ENCODE measurements at places on chromosomes 12 and 14. TPM values are rescaled to one million over a fixed set of nuclear protein-coding genes. Genes with fewer than 3 reads are reported as not detected.

GRCh38 chr14:39416072-39416471, 16.2 kb downstream of the FBXO33 start:
- no peak for DNase-seq

DNA sequence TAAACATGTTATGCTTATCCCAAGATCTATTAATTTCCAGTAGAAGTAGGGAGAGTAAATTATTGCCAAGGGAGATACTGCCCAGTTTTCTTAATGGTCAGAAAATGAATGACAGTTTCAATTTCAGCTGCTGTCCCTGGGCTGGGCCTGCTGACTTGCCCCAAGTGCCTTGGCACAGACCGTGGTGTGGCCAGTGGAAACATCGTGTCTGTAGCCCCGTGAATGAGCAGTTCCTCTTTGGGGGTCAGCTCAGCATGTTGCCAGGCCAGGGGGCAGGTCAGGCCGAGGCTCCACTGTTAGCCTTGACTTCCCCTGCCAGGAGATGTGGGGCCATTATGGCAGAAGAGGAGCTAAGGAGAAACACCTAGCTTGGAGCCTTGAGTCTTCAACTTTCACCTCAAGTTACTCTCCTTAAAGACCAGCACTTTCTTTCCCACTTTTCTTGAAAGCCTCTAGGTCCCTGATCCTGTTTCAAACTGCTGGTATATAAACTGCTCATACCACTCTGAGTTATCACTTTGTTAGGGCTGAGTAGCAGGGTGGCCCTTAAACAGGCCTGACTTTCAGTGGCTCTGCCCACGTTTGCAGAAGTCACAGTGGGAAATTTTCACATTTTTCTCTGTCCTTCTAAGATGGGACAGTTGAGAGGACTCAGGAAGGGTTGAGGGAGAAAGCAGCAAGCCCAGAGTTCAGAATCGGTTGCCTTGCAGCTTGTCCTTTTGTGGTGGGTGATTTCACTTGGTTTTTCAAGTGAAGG, 73.2 kb downstream of the SUSD6 start:
- no peak for DNase-seq

DNA sequence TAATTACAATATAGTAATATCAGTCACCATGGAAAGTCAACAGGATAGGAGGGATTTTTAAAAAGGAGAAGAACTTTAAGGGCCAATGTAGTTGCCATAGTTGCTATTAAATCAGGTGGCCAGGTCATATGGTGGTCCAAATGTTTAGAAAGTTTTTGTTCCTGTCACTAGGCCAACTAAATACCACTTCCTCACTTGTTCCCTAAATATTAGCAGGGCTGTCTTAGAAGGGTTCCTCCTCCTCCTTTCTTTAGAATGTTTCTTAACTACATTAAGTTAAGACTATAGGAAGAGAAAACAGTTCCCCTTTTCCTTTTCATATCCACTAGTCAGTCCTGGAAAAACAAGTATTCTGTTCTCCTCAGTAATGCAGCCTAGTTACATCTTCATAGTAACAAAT, 50.3 kb downstream of the MON2 start:
- no peak for DNase-seq

MIP gene
- total RNA-seq: not detected

DNA sequence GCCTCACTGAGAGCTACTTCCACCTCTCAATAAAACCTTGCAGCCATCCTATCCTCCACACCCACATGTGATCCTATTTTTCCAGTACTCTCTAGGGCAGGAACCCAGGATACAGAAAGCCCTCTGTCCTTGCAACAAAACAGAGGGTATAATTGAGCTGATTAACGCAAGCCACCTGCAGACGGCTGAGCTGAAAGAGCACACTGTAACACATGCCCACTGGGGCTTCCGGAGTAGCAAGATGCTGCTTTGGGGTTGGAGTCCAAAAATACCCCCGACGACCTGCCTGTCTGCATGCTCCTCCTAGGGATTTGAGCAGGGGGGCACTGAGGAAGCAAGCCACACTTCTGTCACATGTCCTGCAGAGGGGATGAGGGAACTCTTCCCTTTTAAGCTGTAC, 401.1 kb upstream of the FOXG1 start:
- no peak for DNase-seq

- no peak for DNase-seq
Observed at GRCh38 chr14:104443391-104444158, 136.0 kb upstream of the C14orf180 start.

- no peak for DNase-seq
Observed at GRCh38 chr14:69987406-69988121, 108.3 kb downstream of the SMOC1 start.

GRCh38 chr14:74407801-74408154, 18.2 kb downstream of the SYNDIG1L start:
- DNase-seq: no peak

NRIP2 gene
- total RNA-seq: not detected

LRP1-AS gene
- total RNA-seq: not detected

NEUROD4 gene
- total RNA-seq: not detected

DNA sequence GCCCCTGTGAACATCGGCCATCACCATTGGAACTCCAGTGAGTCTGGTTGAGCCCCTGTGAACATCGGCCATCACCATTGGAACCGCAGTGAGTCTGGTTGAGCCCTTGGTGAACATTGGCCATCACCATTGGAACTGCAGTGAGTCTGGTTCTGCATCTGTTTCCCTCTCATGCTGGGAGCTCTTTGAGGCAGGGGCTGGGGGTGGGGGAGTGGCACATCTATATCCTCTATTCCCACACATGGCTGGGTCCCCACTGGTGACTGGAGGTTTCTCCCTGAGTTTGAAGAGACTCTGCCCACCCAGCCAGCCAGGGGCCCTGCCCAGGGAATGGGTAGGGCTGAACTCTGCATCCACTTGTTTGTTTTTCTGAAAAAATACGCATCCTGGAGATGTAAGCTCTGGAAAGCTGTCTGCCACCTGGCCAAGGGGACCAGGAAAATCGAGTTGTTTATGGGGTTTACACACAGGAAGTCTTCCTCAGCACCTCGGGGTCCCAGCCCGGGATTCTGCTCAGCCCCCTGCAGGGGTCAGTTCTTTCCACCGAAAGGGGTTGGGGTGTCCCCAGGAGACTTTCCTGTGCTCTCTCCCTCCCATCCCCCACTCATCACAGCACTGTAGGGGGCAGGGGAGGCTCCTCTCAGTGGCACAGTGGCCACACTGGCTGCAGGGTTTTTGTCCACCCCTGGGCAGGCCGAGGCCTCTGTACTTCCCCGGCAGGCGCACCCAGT, 170.5 kb upstream of the GSC start:
- no peak for DNase-seq

DNA sequence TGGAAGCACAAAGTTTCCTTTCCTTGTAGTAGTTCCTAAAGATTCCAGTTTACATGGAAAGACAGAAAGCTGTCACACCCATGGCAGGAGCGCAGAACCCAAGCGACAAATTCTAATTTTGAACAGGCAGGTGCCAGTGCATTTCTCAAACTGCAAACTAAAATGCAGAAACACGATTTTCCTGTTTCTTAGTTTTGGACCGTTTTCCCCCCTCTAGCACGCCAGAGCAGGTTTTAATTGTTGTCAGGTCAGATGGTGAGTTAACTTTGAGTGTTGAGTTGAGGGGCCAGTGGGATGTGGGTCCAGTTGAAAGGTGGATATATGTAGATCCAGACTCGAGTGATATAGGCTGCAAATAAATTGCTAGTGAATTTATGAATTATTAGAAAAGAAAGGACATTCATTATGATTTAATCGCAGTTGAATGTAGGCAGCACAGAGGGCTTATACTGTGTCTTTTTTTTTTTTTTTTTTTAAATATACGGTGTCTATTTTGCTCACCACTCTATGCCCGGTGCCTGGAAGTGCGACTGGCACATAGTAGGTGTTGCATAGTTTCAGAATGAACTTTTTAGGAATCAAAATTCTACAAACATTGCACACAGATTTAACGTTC, 909 bp upstream of the ETFBKMT start:
- no peak for DNase-seq

DNA sequence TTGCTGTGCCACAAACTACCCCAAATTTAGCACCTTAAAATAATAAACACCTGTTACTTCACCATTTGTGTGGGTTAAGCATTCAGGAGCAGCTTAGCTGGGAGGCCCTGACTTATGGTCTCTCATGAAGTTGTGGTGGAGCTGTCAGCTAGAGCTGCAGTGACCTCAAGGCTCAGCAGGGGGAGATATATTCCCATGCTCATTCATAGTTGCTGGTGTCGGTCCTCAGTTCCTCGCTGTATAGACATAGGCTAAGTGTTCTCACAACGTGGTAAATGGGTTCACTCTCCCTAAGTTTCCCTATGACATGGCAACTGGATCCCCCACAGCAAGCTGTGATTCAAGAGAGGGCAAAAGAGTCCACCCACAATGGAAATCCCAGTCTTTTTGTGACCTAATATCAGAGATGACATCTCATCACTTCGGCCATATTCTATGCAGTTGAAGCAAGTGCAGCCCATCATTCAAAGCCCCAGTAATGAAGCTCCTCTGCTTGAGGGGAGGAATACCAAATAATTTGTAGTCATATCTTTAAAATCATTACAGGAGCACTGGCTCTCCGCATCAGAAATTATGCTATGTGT, 41.1 kb downstream of the PRB3 start:
- peak; percentile 39 for DNase-seq

DNA sequence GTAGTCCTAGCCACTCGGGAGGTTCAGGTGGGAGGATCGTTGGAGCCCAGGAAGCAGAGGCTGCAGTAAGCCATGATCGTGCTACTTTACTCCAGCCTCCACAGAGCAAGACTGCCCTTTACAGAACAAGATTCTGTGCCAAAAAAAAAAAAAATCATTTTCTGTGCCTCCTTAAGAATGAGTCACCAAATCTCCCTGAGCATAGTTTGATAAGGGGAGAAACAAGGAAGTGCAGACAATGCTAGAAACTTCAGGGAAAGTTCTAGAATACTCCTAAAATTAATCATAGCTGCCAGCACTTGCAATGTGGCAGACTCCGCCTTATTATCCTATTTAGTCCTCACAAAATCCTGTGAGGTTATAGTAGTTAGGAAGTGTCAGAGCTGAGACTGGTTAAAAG, 74.5 kb downstream of the KCNK10 start:
- no peak for DNase-seq

- DNase-seq: no peak
Observed at GRCh38 chr12:52019113-52019770, 12.5 kb downstream of the TAMALIN start.

- no peak for DNase-seq
Observed at GRCh38 chr12:48279101-48279500, 71.6 kb downstream of the ZNF641 start.

Data from Panc1 (cell line).